ENCODE measurements at places on chromosomes 1 and 21.

DNA sequence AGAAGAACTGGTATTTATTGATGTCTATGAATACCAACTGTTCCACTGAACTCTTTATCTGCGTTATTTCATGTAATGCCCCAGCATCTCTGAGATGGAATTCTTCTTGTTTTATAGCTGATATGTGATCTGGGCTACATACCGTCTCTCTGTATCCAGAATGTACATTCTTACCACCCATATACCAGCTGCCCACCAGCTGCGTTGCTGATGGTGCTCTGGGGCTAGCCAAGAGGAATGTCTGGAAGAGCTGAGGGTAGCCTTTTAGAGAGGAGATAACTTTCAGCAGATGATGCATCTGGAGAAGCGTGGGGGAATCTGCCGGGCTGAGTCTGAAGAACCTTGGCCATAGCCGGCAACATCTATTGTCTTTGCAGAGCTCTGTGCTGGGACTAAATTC, 137.5 kb downstream of the RYR2 start:
- DNase-seq: no peak

DNA sequence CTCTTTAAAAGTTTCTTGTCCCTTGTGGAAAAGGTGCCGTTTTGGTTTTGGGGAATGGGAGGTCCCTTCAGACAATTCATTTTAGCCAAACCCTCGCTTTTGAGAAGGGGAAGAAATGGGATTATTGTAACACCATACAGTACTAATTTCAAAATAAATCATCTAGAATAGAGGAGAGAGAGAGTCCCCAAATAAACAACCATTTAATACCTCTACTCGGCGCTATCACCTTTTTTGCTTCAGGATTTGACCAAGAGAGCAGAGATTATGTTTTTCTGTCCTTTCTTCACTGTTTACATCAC, 770 bp upstream of the RC3H1 start:
- DNase-seq: no peak

DNA sequence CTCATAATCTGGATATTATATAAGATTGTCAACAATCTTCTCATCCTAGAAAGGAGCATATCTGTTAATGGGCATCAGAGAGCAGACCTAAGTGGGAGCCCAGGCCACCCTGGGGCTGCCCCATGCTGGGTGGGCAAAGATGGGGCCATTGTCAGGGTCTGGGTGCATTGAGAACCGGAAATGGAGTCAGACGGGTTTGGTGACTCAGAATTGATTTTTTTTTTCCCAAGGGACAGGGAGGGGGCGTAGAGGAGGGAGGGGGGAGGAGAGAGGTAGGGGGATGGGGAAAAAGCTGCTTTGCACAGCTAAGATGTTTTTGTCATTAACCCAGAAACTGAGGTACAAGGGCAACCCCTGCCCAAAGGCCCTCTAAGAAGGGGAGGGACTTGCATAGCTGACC, 1.3 kb downstream of the ATXN7L2 start:
- no peak for DNase-seq

- DNase-seq: no peak
Observed at GRCh38 chr1:235908742-235909520, 42.2 kb upstream of the LYST start.

GRCh38 chr1:59645893-59646292, 168.9 kb upstream of the HOOK1 start:
- DNase-seq: no peak

- DNase-seq: no peak
Observed at GRCh38 chr1:206116191-206116872, 856 bp downstream of the AVPR1B start.

Measured in activated gamma-delta T cell (primary cell).